Smooth muscle cell of the umbilical artery (primary cell): ENCODE measurements at places on chromosomes 13 and 19. TPM values are rescaled to one million over a fixed set of nuclear protein-coding genes. Genes with fewer than 3 reads are reported as not detected.

Gene TBCB
- 236 and 267 TPM in 2 replicates for total RNA-seq

Gene LRRC8E
- 5.9 TPM in 2 replicates for total RNA-seq

Gene METTL21C
- total RNA-seq: not detected in 2 replicates

Gene MBD3L3
- not detected in 2 replicates for total RNA-seq

Gene ZNF728
- 0.18 TPM in 1 of 2 replicates, not detected in the other for total RNA-seq

Gene KCNJ14
- total RNA-seq: 0.59 and 1.5 TPM in 2 replicates

Gene PSG7
- total RNA-seq: not detected in 2 replicates

Gene TMED1
- total RNA-seq: 49.0 and 91.5 TPM in 2 replicates

Gene LACC1
- 23.6 and 31.5 TPM in 2 replicates for total RNA-seq

Gene MCEMP1
- not detected in 2 replicates for total RNA-seq

Gene ZIK1
- total RNA-seq: 3.9 and 6.2 TPM in 2 replicates

Gene ZNF582
- 3.0 and 3.9 TPM in 2 replicates for total RNA-seq
